ENCODE measurements at places on chromosomes 2 and 18.

DNA sequence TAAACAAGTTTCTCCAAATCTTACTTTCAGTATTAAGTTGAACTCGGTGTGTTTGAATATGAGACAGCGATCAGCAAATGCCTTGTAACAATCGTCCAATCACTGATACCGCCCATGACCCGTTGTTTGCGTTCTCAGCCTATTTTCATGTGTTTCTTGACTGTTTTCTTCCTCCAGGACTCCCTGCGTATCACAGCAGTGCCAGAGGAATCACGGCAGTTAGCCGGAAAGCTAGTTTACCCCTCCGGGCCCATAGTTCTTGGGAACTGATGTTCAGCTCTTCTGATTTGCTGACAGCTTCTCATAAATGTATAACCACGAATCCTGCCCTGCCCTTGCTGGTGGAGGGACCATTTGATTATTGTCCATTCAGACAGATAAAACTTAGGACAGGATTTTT, 42.2 kb upstream of the TPO start:
- DNase-seq, result no peak

- no peak for DNase-seq
These were observed 47.4 kb upstream of the RMDN2 start for GRCh38 chr2:37877457-37878315.

DNA sequence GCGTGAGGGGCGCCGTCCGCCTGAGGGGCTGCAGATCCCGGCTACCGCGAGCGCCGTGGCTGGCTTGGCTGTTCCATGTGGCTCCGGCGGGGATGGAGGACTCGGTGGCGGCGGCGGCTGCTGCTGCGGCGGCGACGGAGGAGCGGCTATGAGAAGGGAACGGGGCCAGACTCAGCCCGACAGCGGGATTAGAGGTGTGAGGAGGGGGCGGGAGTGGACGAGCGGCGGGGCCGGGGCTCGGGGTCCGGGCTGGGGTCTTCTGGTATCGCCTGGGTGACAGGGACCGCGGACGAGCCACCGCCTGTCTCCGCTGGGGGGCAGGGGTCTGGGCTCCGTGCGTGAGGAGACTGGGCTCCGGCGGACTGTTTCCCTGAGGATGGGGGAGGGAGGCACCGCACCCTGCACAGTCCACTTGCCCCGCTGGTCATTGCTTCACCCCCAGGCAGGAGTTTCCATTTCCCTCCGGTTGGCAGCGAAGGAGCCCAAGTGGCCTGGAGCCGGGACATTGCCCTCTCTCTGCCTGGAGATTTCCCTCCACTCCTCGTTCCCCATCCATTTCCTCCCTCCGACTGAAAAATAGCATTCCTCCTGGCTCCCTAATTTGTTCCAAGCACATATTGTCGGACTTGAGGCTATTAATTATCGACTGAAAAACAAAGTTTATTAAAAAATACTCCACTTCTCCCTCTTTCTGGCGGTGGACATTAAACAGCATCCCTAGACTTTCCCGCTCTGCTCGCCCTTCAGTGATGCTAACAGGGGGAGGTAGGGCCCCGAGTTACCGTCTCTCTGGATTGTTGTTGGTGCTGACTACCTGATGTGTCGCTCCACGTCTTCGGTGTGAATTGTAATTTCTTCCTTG, 577 bp downstream of the EHBP1 start:
- peak; percentile 56 for DNase-seq

DNA sequence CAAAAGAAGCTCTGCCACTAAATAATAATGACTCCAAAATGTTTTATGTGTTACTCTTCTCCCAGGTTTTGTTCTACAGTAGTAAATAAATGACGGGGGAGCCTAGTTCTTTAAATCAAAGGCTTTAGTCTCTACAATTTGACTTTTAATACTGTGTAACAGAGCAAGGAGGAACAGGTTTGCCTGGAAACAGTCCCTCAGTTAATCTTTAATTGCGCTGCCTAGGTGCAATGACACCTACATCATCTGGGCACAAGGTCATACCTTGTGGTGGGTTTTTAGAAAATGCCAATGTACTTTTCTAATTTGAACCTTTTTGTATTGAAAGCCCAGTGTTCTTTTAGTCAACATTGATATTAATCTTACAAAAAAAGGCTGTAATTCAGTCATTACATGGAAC, 287.3 kb upstream of the SETBP1 start:
- no peak for DNase-seq
